ENCODE measurements at places on chromosomes 12 and 14.
A peak's percentile ranks its signal among the peaks of the same experiment; 100 is the strongest.

- no peak for DNase-seq
These were observed 237.3 kb downstream of the CACNA1C start for GRCh38 chr12:2290091-2290490.

DNA sequence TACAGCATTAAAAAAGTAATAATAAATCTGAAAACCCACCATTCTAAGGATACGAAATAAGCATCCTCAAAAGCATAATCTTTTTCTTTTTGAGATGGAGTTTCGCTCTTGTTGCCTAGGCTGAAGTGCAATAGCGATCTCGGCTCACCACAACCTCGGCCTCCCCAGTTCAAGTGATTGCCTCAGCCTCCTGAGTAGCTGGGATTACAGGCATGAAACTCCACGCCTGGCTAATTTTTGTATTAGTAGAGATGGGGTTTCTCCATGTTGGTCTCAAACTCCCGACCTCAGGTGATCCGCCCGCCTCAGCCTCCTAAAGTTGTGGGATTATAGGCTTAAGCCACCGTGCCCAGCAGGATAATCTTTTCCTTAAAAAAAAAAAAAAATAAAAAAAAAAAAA lies 4.3 kb downstream of the CCNT1 start:
- DNase-seq, result no peak

DNA sequence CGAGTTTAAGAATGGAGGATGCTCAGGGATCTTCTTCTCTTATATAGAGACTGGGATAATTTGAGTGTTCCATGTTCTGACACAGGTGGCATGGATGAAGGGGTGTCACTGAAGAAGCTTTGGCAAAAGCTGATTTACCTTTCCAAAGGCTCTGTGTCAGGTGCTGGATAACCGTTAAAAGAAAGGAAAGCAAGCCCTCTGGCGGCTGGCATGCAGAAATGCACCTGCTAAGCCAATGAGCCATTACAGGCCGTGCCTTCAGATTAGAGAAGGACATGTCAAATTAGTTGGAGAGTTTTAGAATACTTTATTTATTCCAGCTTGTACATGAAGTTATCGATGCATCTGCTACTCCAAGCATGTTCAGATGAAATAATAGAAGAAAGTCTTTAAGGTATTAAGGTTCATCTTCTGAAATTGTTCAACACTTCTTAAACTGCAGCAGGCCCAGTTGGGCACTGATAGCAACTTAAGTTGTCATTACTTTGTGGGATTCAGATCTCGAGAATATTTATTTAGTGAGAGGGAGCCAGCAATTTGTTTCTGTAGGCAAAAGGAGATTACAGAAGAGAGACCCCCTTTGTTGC lies 678.2 kb downstream of the NRXN3 start:
- DNase-seq, result peak; percentile 51

GRCh38 chr12:102675672-102676071 lies 195.3 kb upstream of the IGF1 start:
- no peak for DNase-seq

GRCh38 chr12:47886510-47887240 lies 18.1 kb downstream of the VDR start:
- DNase-seq, result no peak

Measured in RWPE1 (cell line).